Vagina (tissue), 2 donors: ENCODE measurements at places on chromosomes 4 and X. TPM values are rescaled to one million over a fixed set of nuclear protein-coding genes. Genes with fewer than 3 reads are reported as not detected.

PAGE2 gene
- not detected for total RNA-seq

FDCSP gene
- total RNA-seq: not detected

PPP1R2C gene
- total RNA-seq: not detected

BCAP31 gene
- 126 TPM for total RNA-seq

ASB5 gene
- 5.9 TPM for total RNA-seq

FGF2 gene
- 12.0 TPM for total RNA-seq

UCP1 gene
- not detected for total RNA-seq

LUZP4 gene
- total RNA-seq: not detected

ADAM29 gene
- total RNA-seq: not detected

SHROOM3 gene
- 6.9 TPM for total RNA-seq

EFHC2 gene
- total RNA-seq: 3.2 TPM

EGFL6 gene
- 0.98 TPM for total RNA-seq

H2BW1 gene
- not detected for total RNA-seq

AWAT2 gene
- not detected for total RNA-seq

GRCh38 chr4:1310796-1311631 is 21.3 kb downstream of the MAEA start:
- H3K4me3 ChIP-seq: peak overlapping the region; percentile 42
- no peak overlapping the region for H3K27ac ChIP-seq
- no peaks in the 10 kb centered on the region for H3K36me3 ChIP-seq

- no peak overlapping the region for H3K27ac ChIP-seq
- H3K36me3 ChIP-seq: no peaks in the 10 kb centered on the region
- no peak overlapping the region for H3K4me3 ChIP-seq
- DNase-seq: no peak
- H3K4me1 ChIP-seq: no peaks in the 10 kb centered on the region
- H3K27me3 ChIP-seq: no peaks in the 10 kb centered on the region
These were observed 94.6 kb upstream of the FTHL17 start for GRCh38 chrX:31166416-31166815.

- H3K4me3 ChIP-seq: no peak overlapping the region
- H3K27me3 ChIP-seq: no peaks in the 10 kb centered on the region
- H3K27ac ChIP-seq: no peak overlapping the region
- peaks cover 7% of the 10 kb centered on the region for H3K4me1 ChIP-seq
- no peaks in the 10 kb centered on the region for H3K36me3 ChIP-seq
These were observed 69.4 kb downstream of the HMGB2 start for GRCh38 chr4:173264684-173265185.

DNA sequence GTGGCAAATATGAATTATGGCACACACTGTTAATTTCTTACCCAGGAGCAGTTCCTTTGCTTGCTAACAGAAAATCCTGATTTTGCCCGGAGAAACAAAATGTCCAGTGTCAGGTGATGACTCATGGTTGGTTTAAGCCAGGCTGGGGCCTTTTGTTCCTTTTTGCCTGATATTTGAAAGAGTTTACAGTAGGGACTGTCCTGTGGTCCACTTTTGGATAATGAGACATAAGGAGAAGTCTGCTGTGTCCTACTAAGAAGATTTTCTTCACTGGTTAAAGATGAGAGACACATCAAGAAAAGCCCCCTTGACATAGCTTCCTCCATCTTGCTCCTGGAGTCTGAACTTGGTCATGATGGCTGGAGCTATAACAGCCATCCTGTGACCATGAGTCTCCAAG is 12.1 kb upstream of the DRD5 start:
- DNase-seq: no peak
- no peaks in the 10 kb centered on the region for H3K36me3 ChIP-seq
- H3K4me3 ChIP-seq: no peak overlapping the region
- H3K27me3 ChIP-seq: no peaks in the 10 kb centered on the region

- no peaks in the 10 kb centered on the region for H3K4me1 ChIP-seq
- H3K36me3 ChIP-seq: no peaks in the 10 kb centered on the region
- no peak for DNase-seq
- no peak overlapping the region for H3K27ac ChIP-seq
These were observed 87.2 kb downstream of the IL13RA2 start for GRCh38 chrX:114930227-114930626.

GRCh38 chr4:94665500-94666404 is 92.0 kb upstream of the BMPR1B start:
- H3K27me3 ChIP-seq: no peaks in the 10 kb centered on the region
- H3K36me3 ChIP-seq: no peaks in the 10 kb centered on the region
- H3K4me1 ChIP-seq: no peaks in the 10 kb centered on the region
- no peak overlapping the region for H3K4me3 ChIP-seq
- H3K27ac ChIP-seq: no peak overlapping the region
- DNase-seq: no peak

- H3K27me3 ChIP-seq: no peaks in the 10 kb centered on the region
- DNase-seq: no peak
- H3K4me3 ChIP-seq: no peak overlapping the region
- no peak overlapping the region for H3K27ac ChIP-seq
- no peaks in the 10 kb centered on the region for H3K36me3 ChIP-seq
These were observed 145.4 kb upstream of the LCORL start for GRCh38 chr4:18166925-18167324.

- H3K27ac ChIP-seq: no peak overlapping the region
- H3K27me3 ChIP-seq: no peaks in the 10 kb centered on the region
- no peaks in the 10 kb centered on the region for H3K36me3 ChIP-seq
These were observed 145.2 kb downstream of the TET2 start for GRCh38 chr4:105291925-105292324.

- no peaks in the 10 kb centered on the region for H3K27me3 ChIP-seq
- no peak overlapping the region for H3K4me3 ChIP-seq
- H3K36me3 ChIP-seq: no peaks in the 10 kb centered on the region
- no peak overlapping the region for H3K27ac ChIP-seq
These were observed 9.1 kb upstream of the TMSB15B start for GRCh38 chrX:103953353-103953752.

DNA sequence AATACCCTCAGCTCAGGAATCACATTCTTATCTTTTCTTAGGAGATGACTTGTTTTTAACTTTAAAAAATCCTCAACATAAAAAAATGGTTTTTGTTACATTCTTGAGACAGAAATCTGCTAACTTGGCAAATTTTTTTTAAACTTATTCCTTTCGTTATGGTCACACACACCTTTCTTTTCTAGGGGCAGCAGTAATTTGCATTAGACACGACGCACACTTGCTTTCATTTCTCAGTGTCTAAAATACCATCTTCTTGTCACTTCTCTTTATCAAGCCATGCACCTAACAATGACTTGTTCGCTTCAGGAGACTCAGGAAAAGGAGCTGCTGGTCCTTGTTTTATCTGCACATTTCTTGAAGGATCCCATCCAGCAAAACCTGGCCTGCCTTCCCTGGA is 112.6 kb upstream of the TBL1X start:
- no peak overlapping the region for H3K27ac ChIP-seq
- DNase-seq: no peak
- no peaks in the 10 kb centered on the region for H3K27me3 ChIP-seq
- no peak overlapping the region for H3K4me3 ChIP-seq

DNA sequence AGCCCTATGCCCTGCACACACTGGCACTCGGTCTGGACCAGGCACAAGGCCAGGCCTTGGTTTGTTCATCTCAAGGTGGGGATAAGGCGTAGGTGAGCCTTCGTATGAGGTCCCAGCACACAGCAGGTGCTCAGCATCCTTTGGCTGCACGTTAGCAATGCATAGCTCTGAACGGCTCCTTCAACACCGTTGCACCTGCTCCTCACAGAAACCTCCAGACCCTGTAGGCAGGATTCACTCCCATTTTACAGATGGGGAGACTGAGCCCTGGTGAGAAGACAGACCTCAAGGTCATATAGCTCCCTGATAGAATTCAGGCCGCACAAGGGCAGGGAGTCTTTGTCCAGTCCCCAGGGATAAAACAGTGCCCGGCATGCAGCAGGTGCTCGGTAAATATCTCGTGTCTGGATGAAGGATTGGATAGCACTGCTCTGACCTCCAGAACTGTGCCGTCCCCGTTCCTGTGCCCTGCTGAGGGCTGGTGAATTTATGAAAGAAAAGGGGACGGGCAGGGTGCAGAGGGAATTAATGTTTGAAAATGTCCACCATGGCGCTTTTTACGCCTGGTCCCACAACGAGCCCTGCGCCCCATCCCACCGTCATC is 2.4 kb downstream of the PPP2R2C start:
- H3K27ac ChIP-seq: peak overlapping the region; percentile 60
- DNase-seq: peak; percentile 80

GRCh38 chr4:72205298-72205697 is 173.5 kb downstream of the NPFFR2 start:
- H3K27ac ChIP-seq: no peak overlapping the region
- no peaks in the 10 kb centered on the region for H3K27me3 ChIP-seq
- no peaks in the 10 kb centered on the region for H3K36me3 ChIP-seq
- DNase-seq: no peak

GRCh38 chrX:21798677-21799219 is 40.7 kb upstream of the MBTPS2 start:
- no peaks in the 10 kb centered on the region for H3K4me1 ChIP-seq
- H3K4me3 ChIP-seq: no peak overlapping the region
- no peaks in the 10 kb centered on the region for H3K27me3 ChIP-seq
- H3K27ac ChIP-seq: no peak overlapping the region

DNA sequence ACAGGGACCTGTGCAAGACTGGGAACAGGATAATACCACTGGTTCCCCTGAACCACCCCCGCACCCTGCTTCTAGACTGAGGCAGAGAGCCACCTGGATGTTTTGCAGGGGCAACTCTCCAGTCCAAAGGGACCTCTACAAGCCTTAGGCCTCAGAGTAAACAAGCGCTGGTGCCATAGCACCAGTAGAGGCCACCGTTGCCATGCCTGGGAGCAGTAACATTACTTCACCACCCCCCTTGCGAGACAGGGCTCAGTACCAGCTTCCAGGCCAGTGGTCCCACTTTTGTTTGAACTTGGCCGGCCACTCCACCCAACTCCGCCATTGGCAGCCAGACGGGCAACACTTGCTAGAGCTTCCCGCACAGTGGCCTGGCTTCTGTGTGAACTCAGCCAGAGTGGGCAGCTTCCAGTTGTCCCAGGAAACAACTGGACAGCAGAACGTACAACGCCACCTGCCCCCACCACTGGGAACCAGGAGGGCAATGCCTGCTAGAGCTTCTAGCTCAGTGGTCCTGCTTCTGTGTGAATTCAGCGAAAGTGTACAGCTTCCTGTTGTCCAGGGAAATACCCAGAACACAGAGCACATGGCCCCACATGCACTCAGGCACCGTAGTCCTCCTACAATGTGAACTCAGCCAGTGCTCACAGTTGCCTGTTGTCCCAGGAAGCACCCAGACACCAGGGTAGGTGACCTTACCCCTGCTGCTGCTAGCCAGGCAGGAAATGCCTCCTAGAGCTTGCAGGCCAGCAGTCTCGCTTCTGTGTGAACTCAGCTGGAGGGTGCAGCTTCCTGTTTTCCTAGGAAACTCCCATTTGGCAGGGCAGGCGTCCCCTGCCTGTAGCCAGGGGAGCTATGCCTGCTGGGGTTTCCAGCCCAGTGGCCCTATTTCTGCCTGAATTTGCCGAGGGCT is 39.9 kb upstream of the PCDH19 start:
- H3K4me1 ChIP-seq: no peaks in the 10 kb centered on the region
- no peak overlapping the region for H3K4me3 ChIP-seq
- no peak overlapping the region for H3K27ac ChIP-seq
- DNase-seq: no peak
- H3K36me3 ChIP-seq: no peaks in the 10 kb centered on the region

GRCh38 chrX:9866633-9867032 is 80.4 kb downstream of the SHROOM2 start:
- H3K4me3 ChIP-seq: no peak overlapping the region
- H3K27me3 ChIP-seq: no peaks in the 10 kb centered on the region
- no peaks in the 10 kb centered on the region for H3K4me1 ChIP-seq
- no peak for DNase-seq
- no peak overlapping the region for H3K27ac ChIP-seq

DNA sequence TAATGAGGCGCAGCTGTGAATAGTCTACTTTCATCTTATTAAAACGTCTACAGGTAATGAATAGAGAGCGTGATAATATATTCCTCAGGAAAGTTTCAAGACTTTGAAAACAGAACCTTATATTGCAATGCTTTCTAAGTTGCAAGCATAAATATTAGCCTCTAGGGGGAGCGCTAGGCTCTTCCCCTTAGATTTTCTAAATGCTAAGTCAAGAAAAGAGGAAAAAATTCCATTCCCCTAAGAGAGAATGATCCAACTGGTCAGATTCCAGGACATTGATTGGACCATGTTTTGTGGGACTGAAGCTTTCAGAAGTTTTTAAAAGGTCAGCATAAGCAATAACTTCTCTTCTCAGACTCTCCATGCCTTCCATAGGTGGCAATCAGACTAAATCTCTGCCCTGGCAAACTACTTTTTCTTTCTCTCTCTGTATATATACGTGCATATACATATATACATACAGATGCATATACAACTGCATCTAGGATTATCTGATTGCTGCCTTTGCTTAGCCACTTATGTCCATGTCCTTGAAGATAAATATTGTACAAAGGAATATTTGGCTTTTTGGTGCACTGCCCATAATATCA is 492.9 kb downstream of the INPP4B start:
- no peaks in the 10 kb centered on the region for H3K36me3 ChIP-seq
- no peak overlapping the region for H3K4me3 ChIP-seq
- no peak for DNase-seq
- H3K27me3 ChIP-seq: no peaks in the 10 kb centered on the region
- H3K4me1 ChIP-seq: peaks cover 27% of the 10 kb centered on the region
- peak overlapping the region; percentile 17 for H3K27ac ChIP-seq

GRCh38 chr4:62130230-62130629 is 930.1 kb downstream of the ADGRL3 start:
- H3K36me3 ChIP-seq: no peaks in the 10 kb centered on the region
- H3K27ac ChIP-seq: no peak overlapping the region
- DNase-seq: no peak
- H3K4me3 ChIP-seq: no peak overlapping the region
- no peaks in the 10 kb centered on the region for H3K4me1 ChIP-seq
- H3K27me3 ChIP-seq: no peaks in the 10 kb centered on the region

DNA sequence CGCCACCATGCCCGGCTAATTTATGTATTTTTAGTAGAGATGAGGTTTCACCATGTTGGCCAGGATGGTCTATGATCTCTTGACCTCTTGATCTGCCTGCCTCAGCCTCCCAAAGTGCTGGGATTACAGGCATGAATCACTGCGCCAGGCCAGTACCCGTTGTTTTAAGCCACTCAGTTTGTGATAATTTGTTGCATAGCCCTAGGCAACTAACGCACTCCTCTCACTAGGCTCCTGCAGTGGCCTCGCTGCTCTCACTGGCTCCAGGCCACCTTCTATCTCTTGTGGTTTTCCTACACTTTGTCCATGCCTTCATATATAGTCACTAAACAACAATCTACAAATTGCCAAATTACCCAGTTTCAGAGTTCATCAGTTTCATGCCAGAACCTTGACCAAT is 58.1 kb downstream of the DCHS2 start:
- H3K27ac ChIP-seq: no peak overlapping the region
- no peaks in the 10 kb centered on the region for H3K27me3 ChIP-seq
- H3K36me3 ChIP-seq: no peaks in the 10 kb centered on the region

DNA sequence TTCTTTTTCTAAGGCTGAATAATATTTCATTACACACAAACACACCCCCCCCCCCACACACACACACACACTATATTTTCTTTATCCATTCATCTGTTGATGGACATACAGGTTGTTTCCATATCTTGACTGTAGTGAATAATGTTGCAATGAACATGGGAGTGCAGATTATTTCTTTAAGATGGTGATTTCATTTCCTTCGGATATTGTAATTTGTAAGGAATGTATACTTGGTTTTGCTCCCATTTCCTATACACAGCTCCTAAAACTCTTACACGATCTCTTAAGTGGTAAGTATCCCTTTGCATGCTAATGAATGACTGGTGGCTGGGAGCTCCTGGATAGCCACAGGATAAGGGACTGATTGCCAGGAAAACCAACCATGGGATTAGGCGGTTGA is 14.7 kb upstream of the RBMXL3 start:
- no peaks in the 10 kb centered on the region for H3K36me3 ChIP-seq
- no peaks in the 10 kb centered on the region for H3K27me3 ChIP-seq
- H3K4me3 ChIP-seq: no peak overlapping the region
- H3K27ac ChIP-seq: no peak overlapping the region
